Stimulated activated CD8-positive, alpha-beta memory T cell treated with anti-CD3 and anti-CD28 coated beads, Interleukin-4, amount 100 ng/mL, for 48 hours (primary cell): ENCODE measurements at places on chromosomes 3 and 15.

GRCh38 chr3:134336587-134336986 is 37.7 kb downstream of the AMOTL2 start:
- DNase-seq: no peak

DNA sequence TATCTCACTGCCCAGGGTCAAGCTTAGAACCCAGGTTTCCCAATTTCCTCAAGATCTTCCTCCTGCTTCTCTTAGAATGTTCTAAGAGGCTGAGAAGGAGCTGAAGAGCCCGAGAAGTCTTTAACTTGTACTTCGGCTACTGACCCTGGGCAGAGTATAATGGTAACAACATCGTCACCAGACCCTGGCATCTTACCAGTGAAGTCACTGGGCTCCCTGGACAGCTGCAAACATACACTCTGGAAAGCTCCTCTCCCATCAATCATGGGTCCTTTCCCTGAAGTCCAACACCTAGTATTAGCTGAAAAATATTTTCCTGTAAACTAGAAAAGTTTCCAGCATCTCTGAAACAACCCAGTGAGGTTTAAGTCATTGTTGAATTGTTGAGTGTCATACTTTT is 22.7 kb downstream of the CPEB1 start:
- DNase-seq: no peak

DNA sequence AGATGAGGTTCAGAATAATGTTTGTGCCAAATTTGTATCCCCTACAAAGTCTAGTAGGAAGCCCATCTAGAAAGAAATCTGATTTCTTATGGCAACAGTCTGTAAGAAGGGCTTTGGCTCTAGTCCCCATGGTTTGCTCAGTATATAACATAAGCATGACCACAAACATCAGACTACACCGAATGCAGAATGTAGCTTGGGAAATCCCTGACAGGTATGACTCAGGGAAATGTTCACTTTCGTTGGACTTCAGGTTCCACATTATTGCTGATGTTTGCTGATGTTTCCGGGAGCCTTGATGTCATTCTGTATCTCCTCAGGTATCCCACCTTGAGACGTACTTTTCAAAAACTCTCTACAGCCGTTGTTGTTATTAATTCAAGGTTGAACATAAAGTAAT is 304.4 kb upstream of the TGFBR2 start:
- no peak for DNase-seq

DNA sequence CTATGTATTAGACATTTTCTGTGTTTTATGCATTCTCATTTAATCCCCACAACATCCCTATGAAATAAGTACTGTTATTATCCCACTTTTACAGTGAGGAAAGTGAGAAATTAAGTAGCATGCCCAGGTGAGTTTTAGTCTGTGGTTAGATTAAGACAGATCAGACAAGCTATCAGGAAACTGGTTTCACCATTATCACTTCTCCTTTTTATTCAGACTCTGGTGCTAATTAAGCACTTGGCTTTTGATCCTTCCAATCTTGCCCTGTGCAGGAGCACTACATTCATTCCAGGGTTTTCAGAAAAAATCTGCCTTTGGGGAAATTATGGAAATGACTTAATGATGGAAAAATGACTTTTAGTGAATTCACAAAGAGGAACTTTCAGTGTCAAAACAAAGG is 115.2 kb downstream of the TMEM108 start:
- no peak for DNase-seq

DNA sequence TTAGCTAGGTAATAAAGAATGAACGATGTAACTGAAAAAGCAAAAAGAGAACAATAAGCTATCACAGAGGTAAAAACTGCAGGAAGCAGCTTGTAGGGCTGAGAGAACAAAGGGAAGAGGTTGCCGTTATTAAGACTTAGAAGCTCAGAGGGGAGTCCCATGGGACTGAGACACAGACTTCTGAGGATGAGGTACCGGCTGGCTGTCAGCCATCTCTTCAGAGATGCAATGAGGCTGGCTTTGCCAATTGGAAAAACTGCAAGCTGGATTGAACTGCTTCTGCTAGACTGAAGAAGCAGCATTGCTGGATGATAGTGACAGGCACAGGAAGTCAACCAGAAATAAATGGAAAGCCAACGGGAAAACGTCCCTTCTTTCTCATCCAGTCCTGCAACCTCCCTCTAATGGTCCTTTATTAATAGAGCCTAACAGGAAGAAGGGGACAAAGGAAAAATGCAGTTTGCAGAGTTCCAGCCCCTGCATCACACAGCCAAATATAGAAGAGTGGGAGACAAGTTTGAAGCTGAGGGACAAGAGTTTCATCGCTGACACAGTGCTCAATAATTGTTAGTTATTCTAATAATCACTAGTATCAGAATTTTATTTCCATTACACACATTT is 21.1 kb upstream of the KLHL6 start:
- no peak for DNase-seq

DNA sequence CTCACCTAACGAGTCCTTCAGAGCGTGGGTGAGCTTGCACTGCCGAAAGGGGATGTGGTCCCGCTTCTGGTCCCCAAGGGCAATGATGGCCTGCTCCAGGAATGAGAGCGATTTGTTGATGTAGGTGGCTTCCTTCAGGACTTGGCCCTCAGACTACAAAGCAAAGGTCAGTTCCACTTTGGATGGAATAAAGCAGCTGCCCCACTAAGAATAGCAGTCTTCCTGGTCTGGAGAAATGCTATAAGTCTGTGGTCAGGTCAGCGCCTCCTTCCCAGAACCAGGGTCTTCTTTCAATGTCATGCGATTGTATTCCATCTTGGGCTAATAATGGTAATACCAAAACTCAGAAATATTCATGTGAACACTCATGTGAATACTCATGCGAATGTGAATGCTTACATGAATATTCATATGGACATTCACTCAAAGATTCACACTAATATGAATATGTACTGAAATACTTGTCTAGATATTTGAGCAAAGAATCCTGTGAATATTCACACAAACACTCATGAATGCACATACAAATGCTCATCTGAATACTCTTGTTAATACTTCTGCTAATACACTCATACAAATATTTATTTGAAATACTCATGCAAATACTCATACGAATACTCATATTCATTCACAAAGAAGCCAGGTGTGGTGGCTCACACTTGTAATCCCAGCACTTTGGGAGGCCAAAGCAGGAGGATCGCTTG is 16.7 kb downstream of the KIF9 start:
- no peak for DNase-seq

- no peak for DNase-seq
Measured at GRCh38 chr15:85718981-85719380, 75.7 kb downstream of the KLHL25 start.

GRCh38 chr3:72309661-72310418 is 524.9 kb upstream of the PROK2 start:
- no peak for DNase-seq

GRCh38 chr3:129633751-129634481 is 27.4 kb upstream of the PLXND1 start:
- peak; percentile 25 for DNase-seq

DNA sequence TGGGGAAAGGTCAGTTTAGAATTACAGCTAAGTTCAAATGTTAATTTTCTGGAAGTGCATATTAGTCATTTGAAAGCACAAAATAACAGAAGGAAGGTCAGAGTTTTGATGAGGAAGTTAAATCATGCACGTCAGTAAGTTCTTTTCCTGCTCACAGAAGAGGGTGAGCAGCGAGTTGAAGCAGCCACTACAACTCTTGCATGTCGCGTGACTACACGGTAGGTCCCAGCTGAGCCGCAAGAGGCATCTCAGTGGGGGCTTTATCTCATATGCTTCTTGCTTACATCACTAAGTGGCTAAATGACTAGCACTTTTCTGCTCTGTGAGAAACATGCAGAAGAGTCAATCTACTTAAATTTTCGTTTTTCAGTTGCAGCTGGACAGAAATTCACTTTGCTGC is 21.3 kb upstream of the SEC62 start:
- peak; percentile 49 for DNase-seq

GRCh38 chr15:77013776-77014131 is 18.8 kb downstream of the PSTPIP1 start:
- peak; percentile 90 for DNase-seq

DNA sequence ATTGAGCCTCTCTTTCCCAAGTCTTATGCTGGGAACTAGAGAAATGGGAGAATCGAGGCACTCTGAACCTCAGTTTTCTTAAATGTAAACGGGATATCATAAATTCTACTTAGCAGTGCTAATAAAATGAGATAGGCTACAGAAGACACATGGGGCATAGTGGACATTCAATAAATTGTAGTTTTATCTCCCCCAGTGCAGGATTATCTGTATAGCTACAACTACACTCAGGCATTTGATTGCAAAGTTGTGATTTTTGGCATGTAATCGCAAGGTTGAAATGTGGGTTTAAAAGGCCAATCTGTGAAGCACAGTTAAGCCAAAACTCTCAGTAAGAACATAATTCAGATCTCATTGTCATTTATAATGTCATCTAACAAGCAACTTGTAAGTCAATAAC is 413.7 kb upstream of the LMCD1 start:
- DNase-seq: no peak

DNA sequence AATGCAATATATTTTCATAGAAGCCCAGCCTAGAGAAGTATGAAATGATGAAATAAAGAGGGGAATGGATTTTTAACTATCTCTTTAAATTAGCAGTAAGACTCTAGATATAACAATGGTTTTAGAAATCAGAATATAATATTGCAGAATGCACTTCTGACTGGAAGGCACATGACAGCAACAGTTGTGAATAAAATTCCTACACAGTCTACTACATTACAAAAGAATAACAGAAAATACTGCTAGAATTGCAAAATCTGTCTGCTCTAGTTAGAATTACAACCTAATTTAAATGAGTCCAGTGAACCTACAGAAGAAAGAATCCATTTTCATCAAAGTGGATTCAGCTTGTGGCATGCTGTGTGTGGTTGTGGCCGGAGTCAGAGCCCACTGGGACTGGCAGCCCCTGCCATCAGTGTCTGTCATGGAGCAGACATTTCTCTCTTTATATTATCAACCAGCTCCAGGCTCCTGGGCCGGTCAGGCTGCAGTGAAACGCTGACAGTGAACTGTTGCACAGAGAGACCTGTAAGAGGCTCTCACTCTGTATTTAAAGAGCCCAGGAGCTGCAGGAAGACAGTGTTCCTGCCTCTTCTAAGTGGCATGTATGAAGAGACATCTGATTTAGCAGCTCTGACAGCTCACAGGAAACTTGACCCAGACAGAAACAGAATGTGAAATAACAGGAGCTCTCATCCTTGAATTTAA is 1523.8 kb upstream of the CADM2 start:
- DNase-seq: no peak

DNA sequence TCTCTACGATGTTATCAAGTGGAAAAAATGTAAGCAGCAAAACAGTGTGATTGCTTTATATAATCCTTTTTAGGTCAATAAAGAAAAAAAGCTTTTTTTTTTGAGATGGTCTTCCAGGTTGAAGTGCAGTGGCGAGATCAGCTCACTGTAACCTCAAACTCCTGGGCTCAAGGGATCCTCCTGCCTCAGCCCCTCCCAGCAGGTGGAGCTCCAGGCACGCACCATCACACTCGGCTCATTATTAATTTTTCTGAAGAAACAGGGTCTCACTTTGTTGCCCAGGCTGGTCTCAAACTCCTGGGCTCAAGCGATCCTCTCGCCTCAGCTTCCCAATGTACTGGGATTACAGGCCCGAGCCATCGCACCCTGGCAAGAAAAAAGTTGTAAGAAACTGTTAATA is 17.3 kb downstream of the RNF168 start:
- peak; percentile 32 for DNase-seq

- DNase-seq: peak; percentile 50
Measured at GRCh38 chr3:56702490-56703315, 19.6 kb upstream of the TASOR start.

- no peak for DNase-seq
Measured at GRCh38 chr3:8509961-8510360, 8.3 kb downstream of the LMCD1 start.

DNA sequence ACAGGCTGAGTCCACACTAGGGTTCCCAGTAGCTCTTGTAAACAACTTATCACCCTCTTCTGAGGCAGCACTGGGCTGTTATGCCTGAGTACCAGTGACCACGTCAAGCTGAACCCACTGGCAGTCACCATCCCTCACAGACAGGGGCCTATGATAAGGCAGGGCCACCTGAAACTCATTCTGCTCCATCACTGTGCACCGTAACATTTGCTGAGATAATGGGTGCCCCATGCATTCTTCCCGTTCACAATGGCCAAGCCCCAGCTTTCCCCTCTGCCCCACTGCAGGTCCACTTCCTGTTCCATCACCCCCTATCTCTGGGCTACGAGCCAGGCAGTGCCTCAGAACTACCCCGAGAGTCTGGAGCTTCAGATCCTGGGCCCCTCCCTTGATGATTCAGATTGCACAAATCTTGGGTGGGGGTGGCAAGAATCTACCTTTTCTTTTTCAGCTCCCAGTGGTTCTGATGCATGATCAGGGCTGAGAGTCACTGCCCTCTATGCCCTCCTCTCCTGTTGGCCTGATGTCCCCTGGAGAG is 158.0 kb downstream of the RAB11A start:
- no peak for DNase-seq

- DNase-seq: no peak
Measured at GRCh38 chr3:76834657-76835056, 205.2 kb upstream of the ROBO2 start.

DNA sequence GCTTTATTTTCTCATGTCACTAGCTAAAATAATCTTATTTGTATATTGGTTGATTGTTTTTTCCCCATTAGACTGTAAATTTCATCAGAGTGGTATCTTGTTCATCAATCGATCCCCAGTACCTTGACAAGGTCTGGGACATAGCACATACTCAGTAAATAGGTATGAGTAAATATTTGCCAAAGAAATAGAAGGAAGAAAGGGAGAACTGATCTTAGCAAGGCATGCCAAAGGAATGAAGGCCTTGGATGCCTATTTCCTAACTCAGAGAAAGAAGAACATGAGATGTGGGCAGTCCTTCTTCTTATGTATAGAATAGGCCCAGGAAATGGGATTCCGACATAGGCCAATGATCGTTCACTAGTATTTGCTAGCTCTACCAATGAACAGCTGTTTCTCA is 54.7 kb downstream of the ISL2 start:
- DNase-seq: no peak

GRCh38 chr15:42730135-42730534 is 6.8 kb downstream of the CDAN1 start:
- no peak for DNase-seq

DNA sequence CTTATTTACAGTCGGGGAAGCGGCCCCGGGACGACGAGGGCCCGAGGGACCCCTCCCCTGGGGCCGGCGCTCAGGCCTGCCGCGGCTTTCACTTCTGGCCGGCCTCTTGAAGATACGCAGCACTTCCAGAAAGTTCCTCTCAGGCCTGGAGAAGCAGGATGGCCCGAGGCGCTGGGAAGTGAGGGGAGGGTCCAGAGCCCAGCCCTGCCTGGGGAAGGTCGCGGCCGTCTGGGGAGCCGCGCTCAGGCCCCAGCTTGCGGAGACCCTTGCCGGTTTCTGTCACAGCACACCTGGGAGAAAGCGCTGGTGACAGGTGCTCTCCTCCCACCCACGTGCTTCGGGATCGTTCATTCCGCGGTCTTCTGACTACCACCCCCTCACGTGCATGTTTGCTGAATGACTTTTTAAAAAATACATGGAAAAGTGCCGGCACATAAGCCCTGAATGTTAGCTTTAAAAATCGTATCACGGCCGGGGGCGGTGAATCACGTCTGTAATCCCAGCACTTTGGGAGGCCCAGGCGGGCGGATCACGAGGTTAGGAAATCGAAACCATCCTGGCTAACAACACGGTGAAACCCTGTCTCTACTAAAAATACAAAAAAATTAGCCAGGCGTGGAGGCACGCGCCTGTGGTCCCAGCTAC is 727 bp upstream of the TM2D3 start:
- no peak for DNase-seq
